CD4-positive, alpha-beta T cell treated with Interleukin-6 for 4 hours (primary cell): ENCODE measurements at places on chromosomes 1 and 21.

- no peak for DNase-seq
Measured at GRCh38 chr1:83897516-83897915, 101.4 kb downstream of the TTLL7 start.

- DNase-seq: no peak
Measured at GRCh38 chr1:233107130-233107660, 156.8 kb downstream of the NTPCR start.

GRCh38 chr1:47643306-47644211 lies 205.7 kb downstream of the FOXD2 start:
- no peak for DNase-seq

DNA sequence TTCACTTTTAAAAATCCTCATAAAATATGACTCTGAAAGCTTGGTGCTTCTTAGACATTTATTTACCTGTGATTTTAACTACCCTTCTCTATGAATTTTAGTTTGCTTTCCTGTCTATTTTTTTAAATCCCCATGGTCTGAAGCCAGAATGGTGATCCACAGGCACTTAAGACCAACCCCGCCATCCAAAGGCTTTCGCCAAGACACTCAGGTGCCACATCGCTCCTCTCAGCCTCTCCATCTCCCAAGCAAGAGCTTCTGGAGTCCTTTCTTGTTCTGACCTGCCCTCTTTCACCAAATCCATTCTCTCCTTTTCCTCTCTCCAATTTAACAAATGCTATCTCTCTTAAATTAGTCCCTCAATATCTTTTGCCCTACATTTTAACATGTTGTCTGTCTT lies 464.6 kb downstream of the PCP4 start:
- DNase-seq: no peak

- peak; percentile 72 for DNase-seq
Measured at GRCh38 chr1:205061665-205062069, 18.7 kb downstream of the CNTN2 start.

DNA sequence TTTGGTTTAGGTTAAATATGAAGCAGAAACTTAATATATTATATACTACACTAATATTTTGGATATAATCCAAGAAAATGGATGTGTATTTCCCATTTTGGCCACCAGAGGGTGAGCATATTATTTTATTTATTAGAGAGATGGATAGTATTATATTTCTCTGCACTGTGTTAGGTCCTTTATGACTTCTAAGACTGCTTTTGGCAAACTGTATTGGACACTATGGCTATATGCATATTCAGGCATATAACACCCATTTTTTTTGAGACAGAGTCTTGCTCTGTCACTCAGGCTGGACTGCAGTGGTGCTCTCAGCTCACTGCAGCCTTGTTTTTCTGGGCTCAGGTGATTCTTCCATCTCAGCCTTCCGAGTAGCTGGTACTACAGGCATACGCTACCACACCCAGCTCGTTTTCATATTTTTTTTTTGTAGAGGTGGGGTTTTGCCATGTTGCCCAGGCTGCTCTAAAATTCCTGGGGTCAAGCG lies 17.8 kb upstream of the PGM1 start:
- peak; percentile 6 for DNase-seq

- no peak for DNase-seq
Measured at GRCh38 chr21:27152996-27153395, 186.1 kb upstream of the ADAMTS5 start.

- no peak for DNase-seq
Measured at GRCh38 chr1:53640701-53641075, 98.3 kb downstream of the GLIS1 start.

GRCh38 chr1:211386921-211387320 lies 60.3 kb downstream of the TRAF5 start:
- no peak for DNase-seq

DNA sequence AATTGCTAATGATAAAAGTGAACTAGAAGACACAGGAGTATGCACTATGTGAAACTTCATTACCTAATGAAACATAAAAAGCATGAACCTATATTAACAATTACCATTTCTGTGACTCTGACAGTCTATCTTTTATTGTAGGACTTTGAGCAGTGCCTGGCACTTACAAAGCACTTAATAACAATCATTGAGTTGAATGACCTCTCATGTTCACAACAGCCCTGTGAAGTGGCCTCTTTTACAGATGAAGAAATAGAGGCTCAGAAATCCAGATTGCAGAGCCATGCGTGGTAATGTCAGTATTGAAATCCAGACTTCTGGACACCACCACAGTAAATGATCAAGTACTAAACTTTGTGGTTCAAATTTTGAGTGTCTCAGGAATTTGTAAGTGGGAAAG lies 326.4 kb downstream of the NTNG1 start:
- no peak for DNase-seq

- no peak for DNase-seq
Measured at GRCh38 chr21:14751602-14752344, 205.7 kb upstream of the SAMSN1 start.

DNA sequence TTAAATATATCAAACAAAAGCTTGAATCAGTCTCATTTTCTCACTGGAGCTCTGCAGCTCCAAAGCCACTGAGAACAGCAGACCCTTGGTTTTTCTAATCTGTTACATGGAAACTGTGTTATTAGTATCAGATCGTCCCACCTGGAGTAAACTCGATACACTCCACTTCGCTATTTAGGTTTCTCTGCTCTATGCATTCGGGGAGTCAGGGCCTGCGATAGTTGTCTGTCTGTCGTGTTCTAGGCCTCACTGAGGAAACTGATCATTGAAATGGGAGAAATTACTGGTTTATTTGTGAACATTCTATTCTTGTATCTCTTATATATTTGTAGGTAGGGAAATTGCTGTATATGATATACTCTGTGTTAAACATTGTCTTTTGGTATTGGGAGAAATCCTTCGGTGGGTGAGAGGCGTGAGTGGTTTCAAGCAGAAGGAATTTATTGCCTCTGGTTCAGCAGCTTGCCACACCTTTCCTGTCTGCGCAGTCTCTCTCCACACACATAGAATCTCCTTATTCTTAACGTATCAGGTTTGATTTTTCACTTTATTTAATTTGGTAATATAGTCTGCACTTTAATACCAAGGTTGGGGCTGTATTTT lies 8.5 kb downstream of the PRDM2 start:
- DNase-seq: no peak

DNA sequence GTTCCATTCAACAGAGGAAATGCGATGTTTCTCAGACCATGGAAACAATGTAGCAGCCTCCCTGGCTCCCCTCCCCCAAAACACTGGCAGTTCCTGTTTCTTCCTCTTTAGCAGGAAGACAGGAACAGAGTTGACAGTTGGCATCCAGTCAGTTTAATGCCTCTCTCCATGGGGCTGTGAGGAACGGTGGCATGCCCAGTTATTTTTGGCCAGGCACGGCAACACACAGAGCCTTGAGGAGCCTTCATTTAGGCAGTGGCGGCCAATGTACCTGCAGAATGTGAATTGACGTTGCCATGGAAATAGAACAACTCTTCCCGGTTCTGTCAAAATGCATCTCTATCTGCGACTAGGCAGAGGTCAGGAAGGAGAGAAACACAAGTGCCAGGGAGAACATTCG lies 330.6 kb downstream of the DSCAM start:
- no peak for DNase-seq

GRCh38 chr1:43421396-43421795 lies 31.7 kb downstream of the SZT2 start:
- no peak for DNase-seq

DNA sequence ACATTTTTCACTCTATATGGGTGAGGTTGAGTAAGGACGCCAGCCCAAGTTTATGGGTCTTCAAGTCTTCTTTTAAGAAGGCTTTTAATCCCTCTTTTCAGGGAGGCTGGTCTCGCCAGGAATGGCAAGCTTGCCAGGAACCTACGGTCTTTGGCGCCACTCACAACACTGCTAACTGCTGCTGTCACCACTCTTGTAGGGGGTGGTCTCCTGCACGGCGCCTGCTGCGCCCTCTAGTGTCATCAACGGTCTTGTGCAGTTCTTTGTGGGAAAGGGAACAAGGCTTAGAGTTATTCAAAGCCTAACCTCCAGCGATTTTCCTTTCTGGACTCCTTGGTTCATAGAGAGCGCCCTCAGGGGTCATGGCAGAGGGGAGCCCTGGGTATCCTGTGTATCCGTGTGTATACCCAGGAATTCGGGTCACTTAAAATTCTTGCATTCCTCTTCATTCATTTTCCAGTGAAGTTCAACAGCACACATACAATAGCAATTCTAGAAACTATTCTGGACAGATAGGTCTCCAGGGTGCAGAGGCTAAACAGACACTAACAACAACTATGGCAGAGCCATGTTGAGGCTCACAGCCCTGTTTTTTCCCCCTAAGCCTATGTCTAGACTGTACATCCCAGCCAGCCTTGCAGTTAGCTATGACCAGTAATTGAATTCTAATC lies 392.8 kb upstream of the CAMK1G start:
- no peak for DNase-seq

DNA sequence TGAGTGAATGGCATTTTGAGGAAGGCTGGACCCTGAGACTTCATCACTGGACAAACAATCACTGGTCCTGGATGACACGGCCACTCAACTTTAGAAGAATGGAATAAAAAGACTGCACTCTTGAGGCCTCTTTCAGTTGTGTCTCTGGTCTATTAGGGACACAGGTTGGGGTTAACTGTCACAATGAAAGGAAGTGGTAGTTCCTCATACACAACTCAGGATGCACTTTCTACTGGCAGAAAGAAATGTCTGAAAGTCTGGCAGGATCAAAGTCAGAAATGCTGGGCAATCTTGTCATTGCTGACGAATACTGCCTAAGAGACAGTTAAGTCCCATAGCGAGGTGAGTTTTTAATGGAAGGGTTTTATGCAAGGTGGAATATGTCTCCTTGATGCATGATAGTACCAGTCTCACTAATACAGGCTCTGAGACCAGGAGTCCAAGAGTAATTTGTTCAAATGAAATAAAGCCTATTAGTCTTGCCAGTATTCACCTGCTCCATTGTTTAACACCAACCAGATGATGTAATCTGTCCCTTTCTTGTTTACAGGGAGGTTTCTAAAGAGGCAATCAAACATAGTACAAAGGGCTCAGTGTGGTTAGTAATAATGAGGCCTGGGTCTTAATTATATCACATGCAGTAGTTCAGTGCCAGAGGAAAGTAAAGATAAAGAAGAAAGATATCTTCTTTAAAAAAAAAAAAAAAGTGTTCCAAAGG lies 11.2 kb upstream of the RRP15 start:
- no peak for DNase-seq

GRCh38 chr1:102967786-102968185 lies 140.5 kb downstream of the COL11A1 start:
- DNase-seq: no peak

DNA sequence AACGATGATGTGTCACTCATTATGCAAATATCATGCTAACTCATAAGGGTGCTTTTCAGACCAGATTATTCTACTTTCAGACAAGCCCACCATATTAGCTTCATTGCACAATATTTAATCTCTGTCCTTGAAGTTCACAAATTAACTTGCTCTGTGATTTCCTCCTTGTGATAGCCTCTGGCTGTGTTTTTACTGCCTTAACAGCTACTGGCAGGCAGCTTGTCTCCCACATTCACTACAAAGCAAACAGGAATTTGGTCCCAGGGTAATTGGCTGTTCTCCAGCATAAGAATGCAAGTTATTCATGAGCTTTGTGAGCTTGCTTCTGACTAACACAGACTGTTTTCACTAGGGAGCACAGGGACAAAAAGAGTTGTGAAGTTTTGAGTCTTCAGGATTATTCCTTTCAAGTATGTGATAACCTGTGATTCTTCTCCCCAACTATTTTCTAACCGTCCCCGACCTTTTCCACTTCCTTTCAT lies 87.9 kb upstream of the HMCN1 start:
- DNase-seq: no peak

DNA sequence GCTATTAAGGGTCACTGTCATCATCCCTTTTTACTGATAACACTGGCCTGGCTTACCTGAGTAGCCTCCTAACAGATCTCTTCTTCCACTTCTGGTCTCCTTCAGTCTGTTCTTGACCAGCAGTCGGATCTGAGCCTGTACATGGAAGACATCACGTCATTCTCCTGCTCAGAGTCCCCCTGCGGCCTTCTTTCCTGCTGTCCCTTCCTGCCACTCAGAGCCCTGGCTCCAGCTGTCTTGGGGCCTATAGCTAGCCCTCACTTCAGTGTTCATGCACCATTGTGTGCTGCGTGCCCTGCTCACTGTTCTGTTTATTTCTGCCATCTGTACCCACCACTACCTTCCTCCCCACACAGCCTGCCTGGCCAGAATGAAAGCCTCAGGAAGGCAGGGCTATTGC lies 8.4 kb downstream of the ADARB1 start:
- no peak for DNase-seq

DNA sequence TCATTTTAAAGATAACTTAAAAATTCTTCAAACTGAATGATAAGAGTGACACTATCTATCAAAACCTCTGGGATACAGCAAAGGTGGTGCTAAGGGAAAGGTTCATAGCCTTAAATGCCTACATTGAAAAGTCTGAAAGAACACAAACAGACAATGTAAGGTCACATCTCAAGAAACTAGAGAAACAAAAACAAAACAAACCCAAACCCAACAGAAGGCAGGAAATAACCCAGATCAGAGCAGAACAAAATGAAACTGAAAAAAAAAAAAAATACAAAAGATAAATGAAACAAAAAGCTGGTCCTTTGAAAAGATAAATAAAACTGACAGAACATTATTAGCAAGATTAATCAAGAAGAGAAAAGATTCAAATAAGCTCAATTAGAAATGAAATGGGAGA lies 6.8 kb downstream of the ODF2L start:
- DNase-seq: no peak

- DNase-seq: no peak
Measured at GRCh38 chr1:111593403-111594305, 25.9 kb upstream of the RAP1A start.

- no peak for DNase-seq
Measured at GRCh38 chr21:37087188-37087587, 14.1 kb downstream of the TTC3 start.

- DNase-seq: peak; percentile 18
Measured at GRCh38 chr1:156198831-156199349, 5.0 kb downstream of the SLC25A44 start.

DNA sequence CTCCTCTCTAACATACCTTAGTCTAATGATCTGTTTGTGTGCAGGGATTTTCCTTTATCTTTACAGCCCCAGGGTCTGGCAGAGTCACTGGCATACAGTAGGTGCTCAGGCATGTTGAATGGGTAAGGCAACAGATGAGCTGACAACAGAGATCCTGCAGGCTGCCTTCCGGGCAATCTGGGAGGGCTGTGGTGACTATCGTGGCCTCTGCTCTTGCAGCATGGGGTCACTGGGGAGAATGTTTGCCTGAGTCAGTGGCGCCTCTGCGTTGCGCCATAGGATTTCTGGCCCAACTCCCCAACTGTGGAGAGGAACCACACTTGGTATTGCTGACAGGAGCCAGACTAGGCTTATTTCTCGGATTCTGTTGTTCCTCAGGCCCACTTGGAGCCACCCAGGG lies 93.8 kb downstream of the LAMC2 start:
- no peak for DNase-seq

- no peak for DNase-seq
Measured at GRCh38 chr1:70581661-70582060, 170.6 kb downstream of the CTH start.
